ENCODE measurements at places on chromosomes 2 and 18. TPM values are rescaled to one million over a fixed set of nuclear protein-coding genes. Genes with fewer than 3 reads are reported as not detected.

SCN1A gene
- 0.36 TPM for total RNA-seq

GALNT5 gene
- under 0.01 TPM for total RNA-seq

NPHP1 gene
- total RNA-seq: 4.0 TPM

ABCB11 gene
- total RNA-seq: not detected

SIX2 gene
- not detected for total RNA-seq

SH2D6 gene
- total RNA-seq: 1.4 TPM

SLC14A1 gene
- not detected for total RNA-seq

CDK5R2 gene
- total RNA-seq: under 0.01 TPM
